ENCODE measurements at places on chromosomes 5 and 9. TPM values are rescaled to one million over a fixed set of nuclear protein-coding genes. Genes with fewer than 3 reads are reported as not detected.
A peak's percentile ranks its signal among the peaks of the same experiment; 100 is the strongest.

The TMEM252 gene
- not detected for total RNA-seq

The MAP3K1 gene
- total RNA-seq: 17.1 TPM

The SPAAR gene
- total RNA-seq: not detected

The PROP1 gene
- total RNA-seq: not detected

The IFNA13 gene
- not detected for total RNA-seq

The SPATA6L gene
- 2.1 TPM for total RNA-seq

The C5 gene
- 1.4 TPM for total RNA-seq

The LCN9 gene
- not detected for total RNA-seq

The COL5A1 gene
- 0.13 TPM for total RNA-seq

The FABP6 gene
- total RNA-seq: 1.9 TPM

The ANKDD1B gene
- 0.87 TPM for total RNA-seq

The PRUNE2 gene
- 0.61 TPM for total RNA-seq

The ST8SIA4 gene
- 29.4 TPM for total RNA-seq

The TMEM8B gene
- total RNA-seq: 7.6 TPM

The ZFP2 gene
- not detected for total RNA-seq

DNA sequence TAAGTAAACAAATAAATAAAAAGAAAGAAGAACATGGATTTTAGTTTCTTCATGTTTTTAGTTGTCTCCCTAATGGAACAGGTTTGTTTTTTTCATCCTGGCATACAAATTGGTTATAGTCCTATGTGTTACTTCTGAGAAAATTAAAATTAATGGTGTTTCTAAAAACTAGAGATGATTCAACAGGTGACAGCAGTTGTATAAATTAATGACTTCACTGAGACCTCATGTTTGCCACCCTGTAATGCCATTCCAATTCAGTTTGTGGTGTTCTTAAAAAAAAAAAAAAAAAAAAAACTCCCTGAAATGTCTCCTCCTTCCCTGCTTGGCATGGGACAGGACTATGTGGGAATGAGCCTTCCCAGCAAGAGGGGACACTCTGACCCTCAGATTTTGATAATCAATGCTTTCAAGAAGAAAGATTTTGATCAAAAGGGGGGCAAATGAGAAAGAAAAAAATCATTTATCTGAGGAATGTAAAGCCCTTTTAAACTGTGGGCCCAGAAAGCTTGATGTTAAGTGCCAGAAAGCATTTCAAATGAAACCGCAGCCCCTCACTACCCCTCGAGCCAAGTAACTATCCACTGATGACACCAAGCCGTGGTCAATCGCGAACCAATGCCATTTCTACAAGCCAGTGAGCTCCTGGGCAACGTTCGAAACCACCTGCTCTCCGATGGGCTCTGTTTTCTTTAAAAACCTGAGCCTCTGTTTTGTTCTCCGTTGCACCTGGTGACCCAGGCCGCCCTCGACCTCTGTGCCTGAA, 941 bp downstream of the EXD3 start:
- no peaks in the 10 kb centered on the region for H3K27me3 ChIP-seq
- peak overlapping the region; percentile 41 for H3K27ac ChIP-seq
- no peaks in the 10 kb centered on the region for H3K36me3 ChIP-seq
- H3K4me1 ChIP-seq: no peaks in the 10 kb centered on the region
- H3K4me3 ChIP-seq: peak overlapping the region; percentile 84

DNA sequence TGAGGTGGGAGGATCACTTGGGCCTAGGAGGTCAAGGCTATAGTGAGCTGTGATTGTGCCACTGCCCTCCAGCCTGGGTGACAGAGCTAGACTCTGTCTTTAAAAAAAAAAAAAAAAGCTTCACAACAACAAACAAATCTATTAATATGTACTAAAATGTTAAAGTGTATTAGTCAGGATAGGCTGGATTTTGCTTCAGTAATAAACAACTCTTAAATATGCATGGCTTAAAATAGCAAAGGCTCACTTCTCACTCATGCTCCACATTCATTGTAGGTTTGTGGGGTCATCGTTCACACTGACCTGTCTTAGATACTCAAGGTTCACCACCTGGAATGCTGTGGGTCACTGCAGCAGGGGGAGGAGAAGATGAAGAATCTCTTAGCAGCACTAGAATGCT, 33.8 kb upstream of the COL15A1 start:
- no peaks in the 10 kb centered on the region for H3K36me3 ChIP-seq
- H3K4me1 ChIP-seq: no peaks in the 10 kb centered on the region
- no peak overlapping the region for H3K4me3 ChIP-seq
- H3K27ac ChIP-seq: no peak overlapping the region
- no peak for DNase-seq

DNA sequence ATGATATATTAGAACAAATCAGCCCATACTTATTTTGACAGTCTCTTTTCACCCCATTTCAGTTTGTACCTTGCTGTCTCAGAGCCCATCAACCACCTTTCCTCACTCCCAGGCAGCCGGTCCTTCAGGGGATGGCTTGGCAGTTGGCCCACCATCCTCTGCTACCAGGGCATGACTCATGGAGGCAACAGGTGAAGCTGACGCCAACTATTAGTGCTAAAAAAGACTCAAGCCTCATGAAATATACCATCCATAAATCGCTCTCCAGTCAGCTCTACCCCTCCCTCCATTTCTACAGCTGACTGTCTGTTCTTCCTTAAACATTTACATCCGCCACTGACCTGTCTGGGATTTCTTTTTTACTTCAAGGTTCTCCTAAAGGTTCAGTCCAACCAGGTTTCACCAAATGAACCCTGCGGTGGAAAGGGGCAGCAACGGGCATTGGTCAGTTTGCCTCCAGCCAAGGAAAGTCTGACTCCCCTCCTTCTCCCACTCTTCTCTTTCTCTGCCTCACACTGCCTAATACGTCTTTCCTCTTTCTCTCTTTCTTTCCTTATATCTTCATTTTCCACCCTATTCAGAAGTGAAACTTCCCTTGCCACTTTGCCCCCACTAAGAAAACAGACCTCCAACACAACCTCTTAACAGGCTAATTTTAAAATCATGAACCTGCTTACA, 439.1 kb downstream of the RAB3C start:
- no peaks in the 10 kb centered on the region for H3K4me1 ChIP-seq
- no peaks in the 10 kb centered on the region for H3K27me3 ChIP-seq
- DNase-seq: no peak

DNA sequence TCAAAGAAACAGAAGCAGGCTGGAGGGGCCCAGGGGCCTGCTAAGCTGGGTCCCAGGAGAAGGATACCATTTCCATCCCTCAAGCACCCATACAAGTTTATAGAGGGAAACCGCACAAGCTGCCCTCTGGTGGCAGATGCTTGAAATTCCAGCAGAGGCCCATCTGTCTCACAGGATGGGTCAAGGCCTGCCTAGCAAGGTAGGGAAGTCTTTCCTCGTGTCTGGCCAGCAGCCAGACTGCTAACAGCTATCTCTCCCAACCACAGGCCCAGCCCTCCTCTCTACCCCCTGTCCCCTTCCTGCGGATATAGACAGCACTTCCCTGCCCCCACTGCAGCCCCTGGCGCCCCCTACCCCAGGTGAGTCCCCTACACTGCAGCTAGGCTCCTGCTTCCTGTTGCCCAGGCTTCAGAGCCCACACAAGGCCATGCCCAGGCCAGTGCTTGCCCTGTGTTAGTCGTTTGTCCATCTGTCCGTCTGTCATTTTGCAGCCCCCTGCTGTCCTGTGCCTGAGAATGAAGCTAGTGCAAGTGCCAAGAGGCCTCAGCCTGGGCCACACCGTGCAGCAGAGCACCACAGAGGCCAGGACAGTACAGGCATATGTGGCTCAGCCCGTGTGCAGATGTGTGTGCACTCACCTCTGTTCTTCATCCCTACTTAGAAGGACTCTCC, 26.2 kb downstream of the TCF7 start:
- no peak overlapping the region for H3K4me3 ChIP-seq
- H3K4me1 ChIP-seq: peaks cover 50% of the 10 kb centered on the region
- H3K27me3 ChIP-seq: no peaks in the 10 kb centered on the region
- peaks cover 33% of the 10 kb centered on the region for H3K36me3 ChIP-seq
- DNase-seq: no peak
- H3K27ac ChIP-seq: peak overlapping the region; percentile 90

DNA sequence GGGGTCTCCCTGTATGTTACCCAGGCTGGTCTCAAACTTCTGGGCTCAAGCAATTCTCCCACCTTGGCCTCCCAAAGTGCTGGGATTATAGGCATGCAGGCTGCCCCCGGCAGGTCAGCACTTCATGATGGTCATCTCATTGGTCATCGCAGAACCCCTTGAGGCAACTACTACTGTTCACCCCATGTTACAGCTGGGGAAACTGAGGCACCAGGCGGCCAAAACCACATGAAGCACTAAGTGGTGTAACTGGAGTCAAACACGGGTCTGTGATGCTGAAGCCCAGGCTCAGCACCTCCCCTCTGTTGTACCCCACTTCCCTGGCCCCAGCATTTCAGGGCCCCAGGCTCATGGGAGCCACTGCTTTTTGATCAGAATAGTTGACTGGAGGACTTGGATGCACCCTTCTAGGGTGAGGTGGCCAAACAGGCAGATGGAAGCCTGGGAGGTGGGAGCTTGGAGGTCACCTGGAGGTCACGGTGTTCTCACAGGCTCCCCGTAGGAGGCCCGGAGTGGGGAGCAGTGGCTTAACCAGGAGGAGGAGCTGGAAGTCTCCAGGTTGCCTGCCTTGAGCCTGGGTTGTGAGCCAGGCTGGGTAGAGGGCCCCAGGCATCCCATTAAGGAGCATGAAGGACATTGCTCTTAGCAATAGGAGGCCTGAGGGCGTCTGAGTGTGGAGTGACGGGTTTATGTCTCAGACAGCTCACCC, 57.3 kb upstream of the RPL26L1 start:
- H3K4me1 ChIP-seq: peaks cover 14% of the 10 kb centered on the region
- no peak overlapping the region for H3K27ac ChIP-seq
- peaks cover 12% of the 10 kb centered on the region for H3K36me3 ChIP-seq
- no peak overlapping the region for H3K4me3 ChIP-seq

GRCh38 chr5:92332039-92332438, 948.9 kb upstream of the ARRDC3 start:
- no peaks in the 10 kb centered on the region for H3K4me1 ChIP-seq
- H3K27ac ChIP-seq: no peak overlapping the region
- H3K36me3 ChIP-seq: no peaks in the 10 kb centered on the region
- H3K4me3 ChIP-seq: no peak overlapping the region
- DNase-seq: no peak

- H3K27me3 ChIP-seq: peaks cover 14% of the 10 kb centered on the region
- no peak for DNase-seq
- H3K4me3 ChIP-seq: peak within 1 kb of the TSS; percentile 43
- no peaks in the 10 kb centered on the region for H3K36me3 ChIP-seq
- peaks cover 6% of the 10 kb centered on the region for H3K4me1 ChIP-seq
These were observed 289.5 kb downstream of the DOCK8 start for GRCh38 chr9:503881-504852.

- H3K27ac ChIP-seq: no peak overlapping the region
- no peaks in the 10 kb centered on the region for H3K36me3 ChIP-seq
- peaks cover 3% of the 10 kb centered on the region for H3K27me3 ChIP-seq
- H3K4me3 ChIP-seq: no peak overlapping the region
These were observed 25.0 kb downstream of the HMCN2 start for GRCh38 chr9:130290291-130291181.

- no peak overlapping the region for H3K4me3 ChIP-seq
- no peaks in the 10 kb centered on the region for H3K27me3 ChIP-seq
These were observed 567.2 kb upstream of the MEF2C start for GRCh38 chr5:89450149-89450538.

- no peaks in the 10 kb centered on the region for H3K27me3 ChIP-seq
- no peak overlapping the region for H3K27ac ChIP-seq
- no peaks in the 10 kb centered on the region for H3K36me3 ChIP-seq
These were observed 51.6 kb downstream of the ENTREP1 start for GRCh38 chr9:69376651-69377050.

DNA sequence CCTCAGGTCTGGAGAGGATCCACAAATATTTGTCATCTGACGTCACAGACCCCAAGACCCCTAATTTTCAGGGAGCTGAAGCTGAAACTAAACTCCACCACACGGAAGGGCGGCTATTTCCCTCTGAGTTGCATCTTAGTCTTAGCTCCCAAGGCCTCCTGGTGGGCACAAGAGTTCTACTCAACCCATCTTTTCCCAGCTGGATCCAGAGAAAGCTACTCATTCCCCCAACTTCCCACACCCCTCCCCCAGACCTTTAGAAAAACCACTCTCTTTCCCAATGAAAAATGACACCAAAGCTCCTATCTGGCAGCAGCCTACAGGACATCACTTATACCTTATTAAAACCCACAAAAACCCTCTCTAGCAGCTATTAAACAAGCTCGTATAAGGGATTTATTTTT, 67.1 kb upstream of the SLC1A1 start:
- peaks cover 25% of the 10 kb centered on the region for H3K4me1 ChIP-seq
- no peak for DNase-seq
- no peaks in the 10 kb centered on the region for H3K27me3 ChIP-seq
- no peaks in the 10 kb centered on the region for H3K36me3 ChIP-seq
- H3K27ac ChIP-seq: no peak overlapping the region

- no peak overlapping the region for H3K4me3 ChIP-seq
- H3K27ac ChIP-seq: no peak overlapping the region
- no peak for DNase-seq
- no peaks in the 10 kb centered on the region for H3K36me3 ChIP-seq
These were observed 367.6 kb downstream of the ENC1 start for GRCh38 chr5:74272831-74273451.

DNA sequence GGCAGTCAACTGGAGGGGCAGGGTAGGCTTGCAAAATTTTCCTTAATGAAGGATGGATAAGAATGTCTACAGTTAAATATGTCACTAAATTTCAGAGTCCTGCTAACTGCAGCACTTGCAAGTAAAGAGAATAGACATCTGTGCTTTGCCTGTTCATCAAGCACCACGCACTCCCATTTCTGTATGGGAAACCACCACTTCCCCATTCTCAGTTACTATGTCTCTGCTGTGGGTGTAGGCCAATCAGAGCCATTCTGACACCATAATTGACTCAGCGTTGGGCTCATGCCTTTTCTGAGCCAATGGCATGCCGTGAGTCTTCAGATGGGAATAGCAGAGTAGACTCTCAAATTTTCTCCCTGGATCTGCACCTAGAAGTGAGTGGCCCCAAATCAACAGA, 247.5 kb downstream of the GABRB2 start:
- no peaks in the 10 kb centered on the region for H3K36me3 ChIP-seq
- DNase-seq: no peak
- H3K27ac ChIP-seq: no peak overlapping the region
- H3K4me1 ChIP-seq: peaks cover 10% of the 10 kb centered on the region
- no peaks in the 10 kb centered on the region for H3K27me3 ChIP-seq

DNA sequence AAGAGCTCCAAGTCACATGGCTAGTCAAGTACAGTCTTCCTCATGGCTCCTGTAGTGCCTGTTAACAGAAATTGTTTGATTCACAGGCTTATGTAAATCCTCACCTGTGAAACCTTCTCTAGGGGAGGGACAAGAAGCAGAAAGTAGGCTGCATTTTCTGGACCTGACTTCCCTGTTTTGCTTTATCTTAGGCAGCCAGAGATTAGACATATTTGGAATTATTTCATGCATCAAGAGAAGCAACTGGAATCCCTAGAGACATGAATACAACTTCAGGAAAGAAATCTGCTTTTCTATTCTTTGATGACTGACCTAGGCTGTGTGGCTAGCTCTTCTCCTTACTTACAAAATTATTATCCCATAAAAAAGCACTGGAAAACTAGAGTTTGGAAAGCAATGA, 52.3 kb downstream of the CAST start:
- no peaks in the 10 kb centered on the region for H3K4me1 ChIP-seq
- DNase-seq: no peak
- no peak overlapping the region for H3K4me3 ChIP-seq
